Immature natural killer cell (primary cell): ENCODE measurements at places on chromosomes 6 and 20. TPM values are rescaled to one million over a fixed set of nuclear protein-coding genes. Genes with fewer than 3 reads are reported as not detected.
A peak's percentile ranks its signal among the peaks of the same experiment; 100 is the strongest.

GRCh38 chr6:89352278-89353117 lies at the start of gene UBE2J1:
UBE2J1 (minus strand) TSS chr6:89352722; CDS start chr6:89352569, 153 bp downstream.
- peaks cover 69% of the 10 kb centered on the region for H3K4me1 ChIP-seq
- H3K27me3 ChIP-seq: peaks cover 11% of the 10 kb centered on the region
- DNase-seq: peak; percentile 87
- no peaks in the 10 kb centered on the region for H3K36me3 ChIP-seq

DNA sequence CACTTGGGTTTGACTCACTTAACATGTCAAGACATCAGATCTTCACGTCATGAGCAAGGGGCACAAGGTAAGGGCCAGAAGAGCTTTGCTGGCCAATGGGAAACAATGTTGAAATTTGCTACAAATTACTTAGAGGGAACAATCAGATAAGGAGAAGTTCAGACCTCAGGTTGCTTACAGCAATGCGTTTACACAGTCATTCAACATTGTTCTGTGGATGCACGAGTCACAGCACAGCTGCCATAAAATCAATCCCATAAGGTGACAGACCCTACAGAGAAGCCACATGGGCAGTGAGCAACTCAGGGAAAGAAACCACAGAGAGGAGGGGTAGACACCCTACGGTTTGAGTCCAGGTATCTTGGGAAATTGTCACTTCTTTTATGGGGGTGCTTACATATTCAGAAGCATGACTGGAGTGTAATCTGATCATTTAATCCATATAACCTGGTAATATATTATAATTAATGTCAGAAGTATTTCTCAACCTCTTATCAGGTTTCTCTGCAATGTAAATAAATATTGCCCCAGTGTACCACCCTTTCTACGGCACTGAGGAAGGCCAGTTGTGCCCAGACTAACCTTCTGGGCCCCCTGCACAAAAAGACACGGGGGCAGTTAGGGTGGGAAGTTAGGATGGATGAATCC lies 2.3 kb upstream of the SLC22A2 start:
- no peak for DNase-seq
- no peak overlapping the region for H3K27ac ChIP-seq
- no peak overlapping the region for H3K4me3 ChIP-seq
- H3K4me1 ChIP-seq: peaks cover 1% of the 10 kb centered on the region

GRCh38 chr20:1300083-1300840 lies 28.7 kb downstream of the SDCBP2 start:
- H3K4me3 ChIP-seq: no peak overlapping the region
- H3K36me3 ChIP-seq: no peaks in the 10 kb centered on the region
- H3K4me1 ChIP-seq: no peaks in the 10 kb centered on the region
- DNase-seq: no peak
- H3K27ac ChIP-seq: no peak overlapping the region

DNA sequence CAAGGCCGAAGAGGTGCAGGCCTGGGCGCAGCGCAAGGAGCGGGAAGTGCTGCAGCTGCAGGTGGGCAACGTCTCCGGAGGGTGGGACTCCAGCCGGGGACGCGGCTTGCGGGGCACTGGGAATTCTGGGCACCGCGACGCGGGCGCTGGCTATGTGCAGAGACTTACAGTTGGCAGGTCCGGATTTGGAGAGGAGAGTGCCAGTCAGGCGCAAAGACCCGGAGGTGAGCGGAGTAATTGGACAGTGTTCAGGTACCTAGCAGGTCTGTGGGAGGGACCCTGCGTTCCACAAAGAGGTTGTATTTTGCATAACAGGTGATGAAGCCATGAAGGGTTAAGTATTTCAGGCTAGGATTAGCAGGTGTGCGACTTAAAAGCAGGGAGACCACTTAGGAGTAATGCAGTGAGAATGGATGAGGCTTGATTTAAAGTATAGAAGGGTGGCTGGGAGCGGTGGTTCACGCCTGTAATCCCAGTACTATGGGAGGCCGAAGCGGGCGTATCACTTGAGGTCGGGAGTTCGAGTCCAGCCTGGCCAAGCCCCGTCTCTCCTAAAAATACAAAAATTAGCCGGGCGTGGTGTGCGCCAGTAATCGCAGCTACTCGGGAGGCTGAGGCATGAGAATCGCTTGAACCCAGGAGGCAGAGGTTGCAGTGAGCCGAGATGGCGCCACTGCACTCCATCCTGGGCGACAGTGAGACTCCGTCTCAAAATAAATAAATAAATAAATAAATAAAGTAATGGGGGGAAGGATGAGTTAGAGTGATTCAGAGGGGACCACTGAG lies 1.0 kb downstream of the MRPS26 start:
- peaks cover 14% of the 10 kb centered on the region for H3K36me3 ChIP-seq
- DNase-seq: no peak
- no peak overlapping the region for H3K27ac ChIP-seq
- H3K4me3 ChIP-seq: peak overlapping the region; percentile 74

Gene KCNK16
- polyA plus RNA-seq: not detected

Gene ZNF334
- 0.18 TPM for polyA plus RNA-seq

Gene NRN1
- not detected for polyA plus RNA-seq

Gene CST8
- polyA plus RNA-seq: not detected

Gene IP6K3
- not detected for polyA plus RNA-seq
